CD14-positive monocyte (primary cell): ENCODE measurements at places on chromosomes 12 and 14.

DNA sequence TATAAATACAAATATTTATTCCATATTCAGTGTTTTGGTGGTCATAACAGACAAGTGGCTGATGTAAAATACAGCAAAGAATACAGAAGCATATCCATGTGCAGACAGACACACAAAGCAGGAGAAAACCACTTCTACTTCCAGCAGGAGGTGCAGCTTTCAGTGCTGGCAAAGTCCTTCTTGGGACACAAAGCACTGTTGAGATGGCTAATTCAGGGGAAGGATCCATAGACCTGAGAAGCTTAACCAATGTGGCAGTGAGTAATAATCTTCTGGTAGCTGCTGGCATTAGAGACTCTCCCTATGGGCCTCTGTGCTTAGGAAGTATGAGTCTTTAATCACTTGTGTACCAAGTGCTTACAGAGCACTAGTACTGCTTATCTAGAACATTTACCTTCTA lies 26.8 kb downstream of the AMN1 start:
- no peak for DNase-seq

DNA sequence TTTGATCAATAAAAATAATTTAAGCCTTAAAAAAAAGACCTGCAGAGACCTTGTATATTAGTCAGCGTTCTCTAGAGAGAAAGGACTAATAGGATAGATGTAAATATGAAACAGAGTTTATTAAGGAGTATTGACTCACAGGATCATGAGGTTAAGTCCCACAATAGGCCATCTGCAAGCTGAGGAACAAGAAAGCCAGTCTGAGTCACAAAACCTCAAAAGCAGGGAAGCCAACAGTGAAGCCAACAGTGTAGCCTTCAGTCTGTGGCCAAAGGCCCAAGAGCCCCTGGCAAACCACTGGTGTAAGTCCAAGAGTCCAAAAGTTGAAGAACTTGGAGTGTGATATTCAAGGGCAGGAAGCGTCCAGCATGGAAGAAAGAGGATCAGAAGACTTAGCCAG lies 66.3 kb downstream of the TBX5 start:
- DNase-seq = no peak

GRCh38 chr12:115867854-115868253 lies 409.6 kb downstream of the MED13L start:
- DNase-seq = no peak

- DNase-seq = peak; percentile 38
Measured at GRCh38 chr12:106248312-106248845, 559 bp upstream of the CKAP4 start.

DNA sequence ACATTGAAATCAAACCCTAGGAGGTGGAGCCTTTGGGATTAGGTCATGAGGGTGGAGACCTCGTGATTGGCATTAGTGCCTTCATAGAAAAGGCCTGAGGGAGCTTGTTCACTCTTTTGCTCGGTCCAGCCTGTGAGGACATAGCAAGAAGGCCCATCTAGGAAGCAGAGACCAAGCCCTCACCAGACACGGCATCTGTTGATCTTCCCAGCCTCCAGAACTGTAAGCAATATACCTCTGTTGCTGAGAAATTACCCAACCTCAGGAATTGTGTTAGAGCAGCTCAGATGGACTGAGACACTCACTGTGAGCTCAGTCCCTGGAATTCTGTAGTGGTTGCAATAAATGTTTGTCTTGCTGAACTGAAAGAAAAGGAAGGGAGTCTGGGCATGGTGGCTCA lies 116.2 kb upstream of the MAP1LC3B2 start:
- no peak for DNase-seq

GRCh38 chr12:21678959-21679358 lies 21.3 kb upstream of the LDHB start:
- DNase-seq = no peak

DNA sequence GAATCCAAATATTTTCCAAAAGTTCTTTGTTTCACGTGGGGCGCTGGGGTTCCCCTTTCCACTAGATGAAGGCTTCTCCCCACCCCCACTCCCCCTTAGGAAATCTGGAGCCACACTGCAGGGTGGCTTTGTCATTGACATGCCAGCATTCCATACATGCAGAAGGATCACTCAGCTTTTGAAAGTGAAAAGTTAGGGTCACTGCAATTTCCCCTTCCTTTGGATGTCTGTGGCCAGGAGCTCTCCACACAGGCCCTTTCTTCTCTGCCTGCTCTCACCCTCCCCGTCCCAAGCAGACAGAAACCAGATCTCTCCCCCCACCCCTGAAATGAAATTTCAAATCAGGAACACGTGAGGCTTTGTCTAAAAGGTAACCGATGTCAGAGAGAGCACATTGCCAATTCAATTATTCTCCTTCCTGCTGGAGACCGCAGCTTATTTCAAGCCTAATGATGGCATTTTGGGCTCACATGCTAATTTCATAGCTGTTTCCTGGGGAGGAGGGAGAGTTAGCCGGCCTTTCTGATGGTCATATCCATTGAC lies 153.9 kb upstream of the RFLNA start:
- no peak for DNase-seq

DNA sequence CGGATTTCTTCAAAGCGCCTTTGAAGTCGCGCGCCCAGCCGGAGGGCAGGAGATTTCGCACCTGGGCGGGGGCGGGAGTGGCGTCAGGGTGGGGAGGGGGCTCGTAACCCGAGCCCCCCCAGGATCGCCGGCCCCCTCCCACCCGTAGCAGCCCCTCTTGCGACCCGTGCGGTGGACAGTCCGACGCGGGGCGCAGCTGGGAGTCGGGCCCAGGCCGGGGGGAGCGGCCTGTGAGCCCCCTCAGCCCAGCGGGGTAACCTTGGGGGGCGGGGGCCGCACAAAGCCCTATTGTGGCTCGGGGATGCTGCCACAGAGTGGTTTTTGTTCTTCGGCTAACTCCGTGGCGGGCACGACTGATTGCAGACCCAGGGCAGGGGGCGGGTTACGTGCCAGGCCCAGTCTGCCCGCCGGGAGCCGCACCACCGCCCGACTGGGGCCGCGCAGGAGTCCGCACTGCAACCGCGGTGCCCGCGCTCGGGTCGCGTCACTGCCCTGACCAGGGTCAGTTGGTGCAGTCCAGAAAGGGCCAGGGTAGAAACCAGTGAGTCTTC lies 4.2 kb upstream of the AAAS start:
- no peak for DNase-seq

DNA sequence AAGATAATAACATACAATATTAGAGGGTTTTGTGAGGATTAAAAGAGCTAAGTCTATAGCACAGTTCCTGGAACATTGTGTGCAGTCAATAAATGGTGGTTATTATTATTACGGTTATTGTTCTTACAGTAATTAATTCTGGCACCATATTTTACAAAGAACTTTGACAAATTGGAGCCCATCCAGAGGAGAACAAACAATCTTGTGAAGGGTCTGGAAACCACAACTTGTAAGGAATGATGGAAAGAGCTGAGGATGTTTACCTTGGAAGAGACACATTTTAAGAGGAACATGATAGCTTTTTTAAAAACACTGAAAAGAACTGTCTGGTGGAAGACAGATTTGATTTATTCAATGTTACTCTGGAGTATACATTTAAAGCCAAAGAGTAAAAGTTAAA lies 150.5 kb upstream of the KRR1 start:
- DNase-seq = no peak

GRCh38 chr14:69468949-69469348 lies 15.6 kb upstream of the PLEKHD1 start:
- peak; percentile 27 for DNase-seq

DNA sequence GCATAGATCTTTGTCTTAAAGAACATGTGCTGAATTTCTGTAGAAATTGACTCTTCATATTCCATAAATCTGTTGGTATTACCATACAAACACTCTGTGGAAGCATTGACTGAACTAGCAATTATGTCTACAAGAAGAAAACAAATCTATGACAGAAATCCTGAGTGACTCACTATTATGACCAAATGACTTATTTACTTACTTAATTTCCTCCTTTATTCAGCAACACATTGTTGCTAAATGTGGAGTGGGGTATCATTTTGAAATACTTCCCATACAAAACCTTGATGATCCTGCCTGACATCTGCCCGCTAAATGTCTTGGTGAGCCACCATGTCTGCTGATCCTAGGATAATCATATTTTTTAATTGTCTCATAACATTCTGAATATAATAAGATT lies 99.1 kb upstream of the SLCO1C1 start:
- DNase-seq = no peak

DNA sequence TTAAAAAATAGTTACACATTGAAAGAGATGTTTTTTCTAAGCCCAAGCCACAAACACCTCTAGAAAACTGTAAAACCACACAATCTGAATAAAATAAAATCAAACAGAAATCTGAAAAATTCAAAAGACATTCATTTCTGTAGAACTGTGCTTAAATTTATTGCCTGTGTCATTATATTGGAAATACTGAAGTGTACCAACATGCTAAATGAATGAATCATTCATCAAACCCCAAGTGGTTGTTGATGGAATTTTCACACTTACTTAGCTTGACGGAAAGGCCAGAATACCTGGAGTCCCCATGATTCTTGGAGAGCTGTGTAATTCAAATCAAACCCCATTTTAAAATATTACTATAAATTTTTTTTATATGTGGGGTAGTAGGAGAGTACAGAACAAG lies 2.7 kb downstream of the KITLG start:
- DNase-seq = no peak

GRCh38 chr14:37051680-37052079 lies 120.7 kb downstream of the SLC25A21 start:
- no peak for DNase-seq

DNA sequence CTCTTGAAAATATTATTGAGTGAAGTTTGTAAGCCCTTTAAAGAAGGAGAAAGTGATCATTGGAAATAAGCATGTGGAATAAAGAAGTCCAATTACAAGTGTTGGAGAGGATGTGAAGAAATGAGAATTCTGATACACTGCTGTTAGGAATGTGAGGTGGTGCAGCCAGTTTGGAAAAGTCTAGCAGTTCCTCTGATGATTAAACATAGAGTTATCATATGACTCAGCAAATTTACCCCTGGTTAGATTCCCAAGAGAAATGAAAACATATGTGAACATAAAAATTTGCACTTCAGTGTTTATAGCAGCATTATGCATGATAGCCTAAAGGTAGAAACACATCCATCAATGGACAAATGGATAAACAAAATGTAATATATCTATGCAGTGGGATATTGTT lies 319.9 kb downstream of the AEBP2 start:
- no peak for DNase-seq
